H9 (cell line): ENCODE measurements at places on chromosomes 6 and 20. TPM values are rescaled to one million over a fixed set of nuclear protein-coding genes. Genes with fewer than 3 reads are reported as not detected.

Gene GPR6
- total RNA-seq = 0.20 TPM in 1 of 2 replicates, not detected in the other

DNA sequence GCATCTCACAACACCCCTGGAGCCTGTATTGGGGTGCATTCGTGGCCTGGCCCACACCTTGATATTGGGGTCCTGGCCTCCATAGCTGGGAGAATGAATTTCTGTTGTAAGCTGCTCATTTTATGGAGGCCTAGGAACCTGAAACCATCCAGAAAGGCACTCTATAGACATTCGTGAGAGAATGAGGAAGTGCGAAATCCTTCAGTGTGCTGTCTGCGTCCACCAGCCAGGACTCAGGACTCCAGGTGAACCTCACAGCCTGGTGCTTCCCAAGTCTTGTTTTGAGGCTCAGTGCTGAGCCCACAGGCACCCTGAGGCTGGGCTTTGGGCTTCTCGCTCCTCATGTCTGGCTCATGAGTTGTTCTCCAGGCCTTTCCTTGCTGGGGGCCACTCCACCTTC is 11.9 kb upstream of the RBBP8NL start:
- no peak for DNase-seq

DNA sequence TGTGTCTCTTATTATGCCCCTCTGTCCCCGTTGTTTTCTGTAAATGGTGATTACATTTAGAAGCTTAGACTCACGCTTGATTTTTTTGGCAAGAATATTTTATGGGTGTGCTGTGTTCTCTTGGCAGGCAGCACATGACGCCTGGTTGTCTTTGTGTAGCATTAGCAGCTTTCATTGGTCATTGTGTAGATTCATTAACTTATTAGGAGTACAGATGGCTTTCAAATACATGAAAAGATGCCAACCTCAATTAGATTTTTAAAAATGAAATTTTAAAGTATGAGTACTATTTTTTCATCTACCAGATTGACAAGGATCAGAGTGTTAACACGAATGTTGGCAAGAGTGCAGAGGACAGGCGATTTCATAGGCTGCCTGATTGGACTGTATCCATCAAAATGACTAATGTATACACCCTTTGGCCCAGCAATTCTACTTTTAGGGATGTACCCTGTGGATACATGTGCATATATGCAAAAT is 15.2 kb downstream of the COX4I2 start:
- DNase-seq = no peak

Gene C6orf163
- 1.2 and 1.4 TPM in 2 replicates for total RNA-seq

DNA sequence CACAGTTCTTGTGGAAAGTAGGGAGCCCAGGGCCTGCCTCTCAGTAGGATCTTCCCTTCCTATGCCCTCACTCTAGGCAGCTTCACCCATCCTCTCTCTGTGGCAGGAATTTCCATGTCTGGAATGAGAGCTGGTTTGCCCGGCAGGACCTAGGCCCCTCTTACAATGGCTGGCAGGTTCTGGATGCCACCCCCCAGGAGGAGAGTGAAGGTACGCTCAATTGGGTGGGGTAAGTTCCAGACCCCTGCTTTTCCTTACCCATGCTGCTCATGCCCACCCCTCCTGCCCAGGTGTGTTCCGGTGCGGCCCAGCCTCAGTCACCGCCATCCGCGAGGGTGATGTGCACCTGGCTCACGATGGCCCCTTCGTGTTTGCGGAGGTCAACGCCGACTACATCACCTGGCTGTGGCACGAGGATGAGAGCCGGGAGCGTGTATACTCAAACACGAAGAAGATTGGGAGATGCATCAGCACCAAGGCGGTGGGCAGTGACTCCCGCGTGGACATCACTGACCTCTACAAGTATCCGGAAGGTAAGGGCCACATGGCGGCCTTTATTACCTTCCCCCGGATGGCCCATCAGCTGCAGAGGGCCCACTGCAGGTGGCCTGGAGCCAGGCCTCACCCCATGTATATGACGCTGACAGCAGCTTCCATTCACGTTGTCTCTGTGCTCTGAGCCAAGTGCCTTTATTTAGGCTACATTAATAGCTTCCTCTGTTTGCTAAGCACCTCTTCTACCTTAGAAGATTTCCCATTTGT is 22.8 kb downstream of the TGM6 start:
- no peak for DNase-seq

DNA sequence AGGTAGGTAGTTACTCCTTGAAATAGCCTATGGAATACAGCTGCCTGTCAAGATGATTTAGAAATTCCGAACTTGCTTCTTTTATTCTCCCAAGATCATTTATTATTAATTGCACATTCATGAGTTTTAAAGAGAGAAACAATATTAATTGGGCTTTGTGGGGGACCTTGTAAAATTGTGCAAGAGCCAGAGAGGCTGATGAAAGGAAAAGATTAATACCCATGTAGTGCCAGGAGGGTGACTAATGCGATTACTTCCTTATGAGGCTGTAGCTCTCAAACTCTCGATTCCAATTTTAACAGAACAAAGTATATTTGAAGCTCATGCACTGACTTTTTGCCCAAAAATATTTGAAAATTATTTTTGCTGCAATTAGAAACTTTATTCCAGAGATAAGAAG is 423.8 kb upstream of the ID4 start:
- no peak for DNase-seq
